ENCODE measurements at places on chromosomes 13 and 19.

GRCh38 chr13:57698851-57699250 is 67.3 kb downstream of the PCDH17 start:
- no peak for DNase-seq

GRCh38 chr19:53396525-53396868 is 1.5 kb downstream of the ZNF765 start:
- DNase-seq, result no peak

GRCh38 chr13:111112196-111112595 is 2.9 kb upstream of the ARHGEF7 start:
- DNase-seq, result no peak

GRCh38 chr13:31765138-31765785 is 25.9 kb downstream of the RXFP2 start:
- no peak for DNase-seq

DNA sequence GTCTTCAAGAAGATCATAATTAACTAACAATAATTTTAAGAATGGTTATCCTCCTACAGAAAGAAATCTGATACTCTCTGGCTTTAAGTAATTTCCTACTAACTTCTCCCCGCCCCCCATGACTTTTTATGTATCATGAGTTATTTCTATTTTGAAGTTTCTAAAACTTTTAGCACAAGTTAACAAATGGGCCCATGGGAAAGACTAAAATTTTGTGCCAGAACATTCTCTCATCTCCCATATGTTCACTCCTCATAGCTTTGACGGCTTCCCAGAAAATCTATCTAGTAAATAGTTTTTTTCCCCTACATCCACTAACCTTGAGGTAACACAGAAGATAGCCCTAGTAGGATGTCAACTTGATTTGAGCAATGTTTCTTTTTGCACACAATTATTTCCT is 148.3 kb downstream of the POSTN start:
- DNase-seq, result peak; percentile 66

GRCh38 chr19:45616704-45617017 is 14.6 kb upstream of the GPR4 start:
- DNase-seq, result no peak

GRCh38 chr19:15640294-15640903 is at the start of gene CYP4F3:
TSS of gene CYP4F3 (plus strand) at chr19:15640897. CDS start at chr19:15641416, 519 bp downstream.
- no peak for DNase-seq

All from skin of body (tissue), 3 donors.